ENCODE measurements at places on chromosomes 11 and 22.

GRCh38 chr22:48918585-48919186, 909.0 kb downstream of the BRD1 start:
- no peak for DNase-seq

DNA sequence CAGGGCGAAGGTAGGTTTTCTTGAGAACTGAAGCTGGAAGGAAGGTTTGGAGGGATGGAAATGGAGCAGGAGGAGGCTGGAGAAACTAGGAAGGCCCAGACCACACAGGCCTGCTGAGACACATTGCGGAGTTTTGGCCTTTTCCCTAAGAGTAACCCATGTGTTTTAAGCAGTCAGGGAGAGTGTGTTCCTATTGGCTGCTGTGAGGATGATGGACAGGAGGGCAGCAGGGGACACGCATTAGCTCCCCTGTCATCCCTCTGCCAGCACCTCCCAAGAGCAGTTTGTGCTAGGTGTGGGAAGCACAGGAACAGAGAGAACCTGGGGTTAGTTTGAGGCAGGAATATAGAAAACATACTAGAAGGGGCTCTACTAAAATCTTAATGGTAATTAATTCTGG, 842.1 kb downstream of the TBC1D22A start:
- no peak for DNase-seq

DNA sequence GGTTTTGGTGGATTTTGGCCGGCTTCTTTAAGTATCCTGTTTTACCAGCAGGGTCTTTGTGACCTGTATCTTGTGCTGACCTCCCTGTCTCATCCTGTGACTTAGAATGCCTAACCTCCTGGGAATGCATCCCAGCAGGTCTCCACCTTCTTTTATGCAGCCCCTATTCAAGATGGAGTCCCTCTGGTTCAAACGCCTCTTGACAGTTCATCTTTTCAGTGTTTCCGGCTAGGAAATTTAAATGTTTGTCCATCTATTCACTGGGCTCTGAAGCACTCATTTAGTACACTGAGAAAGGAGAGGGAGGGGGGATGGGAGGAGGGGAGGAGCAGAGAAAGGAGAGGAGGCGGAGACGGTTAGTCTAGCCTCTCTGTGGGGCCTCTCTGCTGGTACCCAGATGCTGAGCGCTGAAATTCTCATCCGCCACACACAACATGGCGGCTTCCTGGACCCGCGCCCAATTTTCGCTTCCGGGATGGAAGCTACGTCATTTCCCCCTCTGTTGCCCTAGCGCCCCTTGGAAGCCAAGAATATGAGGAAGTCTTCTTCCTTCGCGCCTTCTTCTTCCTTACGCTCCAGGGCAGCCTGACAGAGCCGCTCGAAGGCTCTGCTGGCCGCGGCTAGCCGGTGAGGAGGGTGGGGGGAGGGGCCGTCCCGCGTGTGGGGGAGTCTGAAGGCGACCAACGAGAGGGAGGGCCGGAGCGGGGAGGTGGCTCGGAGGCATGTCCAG, 69.0 kb upstream of the SYT13 start:
- DNase-seq: peak; percentile 72

- DNase-seq: no peak
Measured at GRCh38 chr11:119521551-119521950, 98.6 kb upstream of the THY1 start.

DNA sequence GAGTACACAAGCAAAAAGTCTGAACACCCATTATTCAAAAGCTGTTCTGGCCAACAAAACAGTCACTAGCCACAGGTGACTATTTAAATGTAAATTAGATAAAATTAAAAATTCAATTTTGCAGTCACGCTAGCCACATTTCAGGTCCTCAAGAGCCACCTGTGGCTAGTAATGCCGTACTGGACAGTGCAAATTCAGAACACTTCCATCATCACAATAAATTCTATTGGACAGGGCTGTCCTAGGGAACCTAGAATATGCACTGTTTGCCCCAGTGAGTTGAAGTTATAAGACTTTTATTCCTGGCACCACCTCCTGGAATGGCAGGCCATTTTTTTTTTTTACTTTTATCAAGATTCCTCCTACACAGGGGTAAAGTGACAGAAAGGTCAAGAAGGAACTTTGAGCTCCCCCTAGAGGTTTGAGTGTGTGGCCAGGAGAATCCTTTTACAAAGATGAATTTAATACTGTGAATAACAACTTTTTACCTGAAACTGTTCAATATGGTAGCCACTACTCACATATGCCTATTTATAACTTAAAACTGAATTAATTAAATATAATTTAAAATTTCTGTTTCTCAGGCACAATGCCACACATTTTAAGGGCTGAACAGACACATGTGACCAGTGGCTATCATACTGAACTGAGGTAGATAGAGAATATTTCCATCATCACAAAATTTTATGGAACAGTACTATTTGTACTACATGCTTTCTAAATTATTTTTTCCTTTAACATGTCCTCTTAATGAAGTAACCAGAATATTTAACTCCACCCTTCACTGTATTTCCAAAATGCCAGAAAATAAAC, 6.5 kb downstream of the MSANTD2 start:
- DNase-seq: no peak

DNA sequence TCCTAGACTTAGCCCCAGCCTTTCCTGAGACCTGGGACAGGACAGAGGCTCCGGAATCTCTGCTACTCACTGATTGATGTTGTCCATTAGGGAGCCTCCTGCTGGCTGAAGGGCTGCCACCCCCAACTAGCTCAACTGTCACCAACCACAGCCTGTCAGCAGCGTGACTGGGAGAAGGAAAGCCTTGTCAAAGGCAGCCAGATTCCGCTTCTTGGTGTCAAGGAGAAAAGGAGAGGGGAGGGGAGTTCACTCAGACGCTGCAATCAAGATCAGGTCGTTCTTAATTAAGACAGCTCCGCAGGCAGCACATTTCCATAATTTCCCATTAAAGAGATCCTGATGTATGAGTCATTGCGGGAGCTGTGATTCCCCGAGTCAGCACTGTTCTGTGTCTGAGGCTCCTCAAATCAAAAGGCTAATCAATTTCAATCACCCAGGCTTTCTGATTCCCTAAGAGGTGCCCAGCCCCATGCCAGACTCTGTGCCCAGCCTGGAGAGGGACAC, 152.8 kb upstream of the ZBED5 start:
- no peak for DNase-seq

DNA sequence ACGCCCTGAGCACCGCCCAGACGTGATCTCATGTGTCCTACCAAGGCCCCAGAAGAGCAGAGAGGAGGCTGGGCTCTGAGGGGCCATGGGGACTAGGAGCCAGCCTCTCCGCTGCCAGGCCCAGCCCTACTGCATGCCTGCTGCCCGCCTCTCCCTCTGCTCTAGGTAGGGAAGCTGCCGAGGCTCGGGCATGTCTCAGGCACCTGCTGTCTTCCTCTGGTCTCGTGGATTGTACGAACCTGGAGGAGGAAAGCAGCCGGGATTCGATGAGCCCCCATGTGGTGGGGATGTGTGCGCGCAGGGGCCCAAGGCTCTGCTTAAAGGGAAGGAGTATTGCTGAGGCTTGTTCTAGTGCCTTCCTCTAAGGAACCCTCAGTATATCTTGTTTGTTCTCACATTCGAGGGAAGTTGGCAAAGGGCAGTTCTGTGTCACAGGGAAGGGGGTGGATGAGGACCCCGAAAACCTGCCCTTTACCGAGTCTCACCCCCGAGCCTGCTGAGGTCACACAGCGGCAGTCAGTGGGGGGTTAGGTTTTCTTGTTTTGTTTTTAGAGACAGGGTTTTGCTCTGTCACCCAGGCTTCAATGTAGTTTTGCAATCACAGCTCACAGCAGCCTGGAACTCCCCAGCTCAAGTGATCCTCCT, 21.2 kb downstream of the DAGLA start:
- DNase-seq: no peak

DNA sequence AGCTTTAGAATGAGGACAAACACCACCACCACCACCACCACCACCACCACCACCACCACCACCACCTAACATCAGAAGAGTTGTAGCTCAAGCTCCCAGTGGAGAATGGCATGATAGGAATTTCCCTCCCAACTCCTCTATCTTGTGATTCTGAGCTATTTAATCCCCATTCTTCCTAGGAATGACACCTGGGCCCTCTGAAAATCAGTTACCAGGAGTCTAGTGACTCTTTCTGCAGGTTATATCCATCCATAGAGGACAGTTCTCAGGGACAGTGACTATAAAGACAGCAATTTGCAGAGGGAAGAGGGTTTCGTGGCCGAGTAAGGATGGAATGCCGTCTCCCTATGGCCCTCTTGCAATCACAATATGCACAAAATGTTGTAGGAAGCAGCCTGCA, 27.8 kb downstream of the MYH9 start:
- no peak for DNase-seq

DNA sequence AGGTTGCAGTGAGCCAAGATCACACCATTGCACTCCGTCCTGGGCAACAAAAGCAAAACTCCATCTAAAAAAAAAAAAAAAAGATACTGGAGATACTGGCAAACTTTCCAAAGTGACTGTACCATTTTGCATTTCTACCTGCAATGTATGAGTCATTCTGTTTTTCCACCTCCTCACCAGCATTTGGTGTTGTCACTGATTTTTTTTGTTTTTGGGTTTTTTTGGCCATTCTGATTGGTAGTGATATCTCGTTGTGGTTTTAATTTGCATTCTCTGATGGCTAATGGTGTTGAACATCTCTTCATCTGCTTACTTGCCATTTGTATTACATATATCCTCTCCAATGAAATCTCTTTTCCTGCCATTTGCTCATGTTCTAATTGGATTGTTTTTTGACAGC, 12.0 kb upstream of the RBX1 start:
- DNase-seq: no peak

DNA sequence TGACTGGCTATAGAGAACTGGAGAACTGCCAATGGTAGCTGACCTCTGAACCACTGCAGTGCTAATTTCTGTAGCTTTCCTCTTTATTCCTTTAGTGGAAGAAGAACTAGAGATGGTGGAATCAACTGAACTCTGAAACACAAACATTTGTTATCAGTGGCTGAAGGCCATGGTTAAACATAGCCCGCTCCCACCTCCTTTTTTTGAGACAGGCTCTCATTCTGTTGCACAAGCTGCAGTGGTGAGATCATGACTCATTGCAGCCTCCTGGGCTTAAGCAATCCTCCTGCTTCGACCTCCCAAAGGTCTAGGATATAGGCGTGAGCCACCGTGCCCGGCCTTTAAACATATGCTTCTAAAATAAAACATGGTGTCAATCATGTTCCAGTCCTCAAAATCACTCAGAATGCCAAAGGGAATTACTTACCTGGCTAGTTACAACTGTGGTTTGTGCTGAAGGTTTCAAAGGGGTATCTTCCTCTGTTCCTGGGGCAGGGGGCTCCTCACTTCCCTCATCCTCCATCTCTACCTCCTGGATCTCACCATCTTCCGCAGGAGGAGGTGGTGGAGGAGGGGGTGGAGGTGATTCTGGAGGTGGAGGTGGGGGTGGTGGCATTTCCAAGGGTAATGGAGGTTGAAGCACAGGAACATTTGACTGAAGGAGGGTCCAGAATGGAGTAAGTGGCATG, 9.0 kb upstream of the AGBL2 start:
- no peak for DNase-seq

Measured in stimulated activated CD8-positive, alpha-beta memory T cell treated with anti-CD3 and anti-CD28 coated beads, Interleukin-4, amount 100 ng/mL, for 4 hours (primary cell).